ENCODE measurements at places on chromosomes 1 and 21.

GRCh38 chr1:81672766-81673165, 128.0 kb upstream of the ADGRL2 start:
- no peak for DNase-seq

GRCh38 chr1:92916899-92917298, 44.4 kb downstream of the DIPK1A start:
- no peak for DNase-seq

- DNase-seq = peak; percentile 75
These were observed 149.1 kb downstream of the FCRL5 start for GRCh38 chr1:157403203-157403602.

DNA sequence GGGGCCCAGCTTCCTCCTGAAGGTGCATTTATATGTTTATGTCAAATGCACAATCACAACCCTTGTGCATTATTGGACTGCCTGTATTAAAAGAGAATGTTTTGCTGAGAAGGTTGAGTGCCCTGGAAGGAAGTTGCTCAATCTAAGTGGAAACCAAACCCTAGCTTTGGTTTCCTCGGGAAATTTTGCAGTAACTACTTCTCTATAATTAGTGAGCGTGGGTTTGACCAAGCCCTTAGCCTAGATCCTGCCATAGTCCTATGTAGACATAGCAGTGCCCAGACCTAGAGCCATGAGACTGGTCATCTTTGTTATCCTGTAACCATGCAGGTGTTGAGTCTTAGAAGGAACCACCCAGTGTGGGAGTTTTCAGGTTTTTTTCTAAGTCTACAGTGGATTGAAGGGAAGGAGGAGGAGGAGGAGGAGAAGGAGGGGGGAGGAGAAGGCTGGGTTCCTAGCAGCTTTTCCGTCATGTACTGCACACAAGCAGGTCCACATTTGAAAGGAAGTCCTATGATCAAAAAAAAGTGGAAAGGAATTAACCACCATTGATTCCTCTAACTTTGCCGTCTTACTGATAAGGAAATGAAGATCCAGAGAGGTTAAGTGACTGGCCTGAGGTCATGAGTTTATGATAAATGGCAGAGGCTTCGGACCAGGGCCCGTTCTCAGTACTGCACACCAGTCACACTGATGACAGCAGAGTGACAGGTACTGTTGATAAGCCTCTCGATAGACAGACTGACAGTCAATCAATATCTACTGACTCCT, 72.2 kb upstream of the LYST start:
- DNase-seq = peak; percentile 59

GRCh38 chr21:28277324-28277723, 715.4 kb downstream of the LTN1 start:
- DNase-seq = no peak

DNA sequence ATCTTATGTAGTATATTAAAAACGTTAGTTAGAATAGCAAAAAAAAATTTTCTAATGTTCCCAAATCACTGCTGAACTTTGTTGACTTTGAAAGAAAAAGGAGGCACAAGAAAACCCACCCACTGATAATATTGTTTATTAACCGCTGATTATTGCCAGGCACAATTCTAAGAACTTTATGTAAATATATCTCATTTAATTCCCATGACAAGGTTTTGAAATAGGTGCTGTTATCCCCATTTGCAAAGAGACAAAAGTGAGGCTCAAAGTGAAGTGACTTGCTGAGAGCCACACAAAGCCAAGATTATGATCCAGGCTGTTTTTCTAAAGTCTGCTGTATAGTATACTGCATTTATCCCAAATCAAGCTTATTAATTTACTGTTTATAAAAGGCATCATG, 56.4 kb downstream of the SASS6 start:
- no peak for DNase-seq

GRCh38 chr1:216670118-216670883, 52.9 kb downstream of the ESRRG start:
- DNase-seq = no peak

DNA sequence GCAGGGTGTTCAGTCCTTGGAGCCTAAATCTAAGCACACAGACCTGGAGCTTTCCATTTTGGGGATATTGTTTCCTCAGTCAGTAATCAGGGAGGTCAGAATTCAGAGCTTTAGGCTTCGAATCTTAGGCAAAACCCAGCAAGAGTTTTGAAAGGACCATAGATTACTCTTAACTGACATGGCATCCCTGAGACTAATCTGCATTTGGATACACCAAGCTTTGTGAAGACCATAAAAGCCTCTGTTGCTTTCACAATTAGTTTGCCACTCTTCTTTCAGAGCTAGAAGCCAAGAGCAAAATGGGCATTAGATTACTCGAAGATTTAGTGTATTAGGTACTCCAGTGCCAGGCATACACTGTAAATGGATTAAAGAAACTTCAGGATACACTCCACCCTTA, 131.8 kb upstream of the GREM2 start:
- DNase-seq = no peak

- no peak for DNase-seq
These were observed 121.9 kb downstream of the HLX start for GRCh38 chr1:221001167-221001566.

DNA sequence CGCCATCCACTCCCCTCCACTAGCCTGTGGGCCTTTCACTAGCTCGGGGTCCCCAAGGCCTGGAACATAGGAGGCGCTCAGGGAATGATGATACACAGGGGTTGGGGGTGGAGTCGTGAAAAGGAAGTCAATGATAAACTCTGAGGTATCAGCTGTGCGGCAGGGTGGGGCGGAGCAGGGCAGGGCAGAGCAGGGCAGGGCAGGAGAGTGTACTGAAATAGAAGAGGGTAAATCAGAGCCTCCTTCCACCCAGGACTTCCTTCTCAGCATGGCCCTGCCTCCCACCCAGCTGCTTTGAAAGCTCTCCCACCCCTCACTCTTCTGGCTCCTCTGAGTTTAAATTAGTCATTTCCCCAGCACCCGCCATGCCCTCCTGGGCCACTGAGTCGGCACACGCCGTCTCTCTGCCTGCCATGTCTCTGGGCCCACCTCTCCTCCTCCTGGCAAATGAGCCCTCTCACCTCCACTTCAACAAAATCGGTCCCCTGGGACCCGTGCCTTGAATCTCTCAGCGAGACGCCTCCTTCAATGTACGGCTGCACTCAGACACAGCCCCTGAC, 16.9 kb downstream of the CAPZB start:
- peak; percentile 65 for DNase-seq

DNA sequence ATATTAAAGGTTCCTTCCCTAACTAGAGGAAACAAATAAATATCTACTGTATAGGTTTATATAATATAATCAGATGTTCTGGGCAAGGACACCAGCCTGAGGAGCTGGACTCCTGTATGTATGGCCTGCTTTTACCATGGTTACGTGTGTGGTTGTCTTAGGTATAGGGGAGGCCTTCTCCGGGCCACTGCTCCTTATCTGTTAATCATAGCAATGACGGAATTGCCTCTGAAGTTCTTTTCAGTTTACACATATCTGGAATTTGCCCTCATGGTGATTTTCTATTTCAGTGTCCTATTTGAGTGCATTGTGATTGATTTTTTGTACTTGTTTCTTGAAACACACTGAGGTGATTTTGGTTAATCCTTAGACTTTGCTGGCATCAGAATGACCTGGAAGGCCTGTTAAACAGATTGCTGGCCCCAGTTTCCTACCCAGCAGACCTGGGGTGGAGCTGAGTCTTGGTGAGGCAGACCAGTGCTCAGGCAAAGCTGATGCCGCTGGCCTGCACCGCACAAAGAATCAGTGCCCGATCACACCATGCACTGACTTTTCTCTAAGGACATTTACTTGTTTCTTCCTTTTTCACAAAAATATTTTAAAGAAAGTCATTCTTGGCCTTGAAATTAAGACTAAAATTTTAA, 18.5 kb downstream of the ABCB10 start:
- DNase-seq = no peak

DNA sequence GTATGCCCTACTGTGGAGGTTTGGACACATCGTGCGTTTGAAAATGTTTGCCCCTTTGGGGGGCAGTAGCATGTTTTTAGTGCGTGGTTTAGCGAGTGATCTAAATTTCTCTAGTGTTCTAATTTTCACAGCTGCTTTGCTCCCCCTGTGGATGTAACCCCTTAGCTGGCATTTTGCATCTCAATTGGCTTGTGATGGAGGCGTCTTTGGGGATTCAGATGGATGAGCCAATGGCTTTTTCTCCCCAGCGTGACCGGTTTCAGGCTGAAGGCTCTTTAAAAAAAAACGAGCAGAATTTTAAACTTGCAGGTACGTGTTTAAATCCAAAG, 836 bp downstream of the CDC7 start:
- peak; percentile 62 for DNase-seq

- peak; percentile 60 for DNase-seq
These were observed 594 bp downstream of the HDGF start for GRCh38 chr1:156750711-156751450.

- no peak for DNase-seq
These were observed 14.6 kb upstream of the TENT5C start for GRCh38 chr1:117591252-117591651.
